ENCODE measurements at places on chromosomes 11 and 22.

DNA sequence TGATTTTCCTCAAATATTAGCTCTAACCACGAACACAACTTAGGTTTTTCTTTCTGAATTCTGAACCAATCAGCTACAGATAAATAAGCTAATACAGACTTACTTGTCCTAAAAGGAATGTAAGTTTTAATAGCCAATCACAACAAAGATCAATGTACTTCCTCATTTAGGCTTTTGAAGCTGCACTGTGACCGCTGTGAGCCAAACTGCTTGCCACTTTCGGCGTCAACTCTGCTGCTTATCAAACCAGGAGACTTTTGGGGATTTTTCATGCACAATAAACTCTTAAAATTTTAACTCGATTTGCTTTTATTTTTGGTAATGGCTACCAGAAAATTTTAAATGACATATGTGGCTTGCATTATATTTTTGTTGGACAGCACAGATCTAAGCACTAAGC, 92.5 kb downstream of the TMPRSS5 start:
- DNase-seq = no peak

DNA sequence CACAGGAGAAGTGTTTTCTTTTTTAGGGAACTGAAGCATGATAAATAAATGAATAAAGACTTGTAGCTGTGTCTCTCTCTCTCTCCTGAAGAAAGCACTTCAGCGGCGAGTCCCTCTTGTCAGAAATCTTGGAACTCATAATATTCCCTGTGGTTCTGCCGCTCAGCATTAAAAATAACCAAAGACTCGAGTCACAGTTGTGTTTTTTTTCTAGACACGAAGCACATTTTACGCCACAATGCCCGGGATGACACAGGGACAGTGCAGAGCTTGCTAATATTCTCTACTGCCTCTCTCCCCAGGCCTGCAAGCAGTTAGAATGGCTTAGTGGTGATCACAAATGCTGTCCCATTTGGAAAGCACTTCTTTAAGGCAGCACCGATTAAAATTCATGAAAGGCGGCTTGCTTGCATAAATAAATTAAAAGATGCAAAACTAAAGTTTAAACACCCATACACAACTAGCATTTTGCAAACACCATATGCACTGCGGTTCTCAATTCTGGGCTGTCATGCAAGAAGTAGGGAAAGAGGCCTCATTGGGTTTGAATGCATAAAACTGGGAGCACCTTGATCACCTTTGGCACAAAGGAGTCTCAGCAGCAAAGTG, 597.4 kb downstream of the SOX6 start:
- DNase-seq = no peak

DNA sequence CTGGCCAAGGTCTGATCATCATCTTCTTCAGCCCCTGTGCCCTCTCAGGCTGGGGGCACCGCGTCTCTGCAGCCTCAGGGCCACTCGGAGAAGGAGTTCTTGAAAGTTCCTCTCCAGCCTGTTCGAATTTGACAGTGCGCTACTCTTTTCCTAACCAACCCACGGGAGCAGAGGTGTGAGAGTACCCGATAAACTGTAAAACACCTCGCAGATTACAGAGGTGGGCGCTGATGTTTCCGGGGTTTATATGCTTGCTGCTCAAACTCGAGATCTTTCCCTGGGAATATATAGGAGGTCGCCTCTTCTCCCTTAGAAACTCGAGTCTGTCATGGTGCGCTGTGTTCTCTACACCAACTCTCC, 515 bp downstream of the CTR9 start:
- DNase-seq = no peak

DNA sequence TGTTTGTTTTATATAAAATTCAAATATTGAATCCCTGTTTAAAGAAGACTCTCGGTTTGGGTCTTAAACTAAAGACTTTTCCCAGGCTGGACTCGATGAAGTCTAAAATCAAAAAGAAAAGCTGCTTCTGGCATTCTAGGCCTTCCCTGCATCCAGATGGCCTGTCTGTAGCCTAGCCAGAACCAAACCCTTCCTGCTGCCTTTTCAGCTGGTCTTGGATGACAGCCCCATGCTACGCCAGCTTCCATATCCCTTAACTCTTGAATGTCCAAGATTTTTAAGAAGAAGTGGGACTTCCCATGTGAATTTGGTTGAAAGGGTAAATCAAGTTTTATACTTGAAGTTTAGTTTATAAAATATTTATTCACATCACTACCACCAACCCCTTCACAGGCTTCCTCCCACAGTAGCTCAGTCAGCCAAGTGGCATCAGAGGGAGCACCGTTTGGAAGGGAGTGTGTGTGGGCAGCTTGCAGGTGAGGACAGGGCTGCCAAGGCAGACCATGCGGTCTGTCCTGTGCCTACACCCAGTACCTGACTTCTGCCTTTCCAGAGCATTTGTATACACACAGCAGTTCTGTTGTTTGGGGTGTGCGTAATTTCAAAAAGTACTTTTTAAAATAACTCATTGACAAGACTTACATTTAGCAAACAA, 18.2 kb upstream of the PSMA1 start:
- no peak for DNase-seq

DNA sequence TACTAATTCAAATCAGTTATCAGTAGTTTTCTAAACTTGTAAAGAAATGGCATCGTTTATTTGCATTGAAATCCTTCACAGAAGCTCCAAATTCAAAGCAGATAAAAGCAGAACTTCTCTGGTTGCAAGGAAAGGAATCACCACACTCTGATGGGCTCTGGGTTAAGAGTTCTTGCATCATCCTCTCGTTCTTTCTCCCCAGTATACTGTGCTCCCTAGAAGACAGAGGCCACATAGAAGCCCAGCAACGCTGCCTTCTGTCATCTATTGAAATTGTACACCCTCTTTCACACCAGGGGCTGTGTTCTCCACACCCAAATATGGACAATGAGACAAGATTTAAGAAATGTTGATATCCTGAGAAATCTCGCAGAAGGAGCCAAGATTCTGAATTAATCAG, 29.3 kb downstream of the FAT3 start:
- DNase-seq = no peak

GRCh38 chr11:19800714-19801519, 88.3 kb downstream of the NAV2 start:
- DNase-seq = no peak

GRCh38 chr11:86671531-86672006, 847 bp downstream of the ME3 start:
- no peak for DNase-seq

DNA sequence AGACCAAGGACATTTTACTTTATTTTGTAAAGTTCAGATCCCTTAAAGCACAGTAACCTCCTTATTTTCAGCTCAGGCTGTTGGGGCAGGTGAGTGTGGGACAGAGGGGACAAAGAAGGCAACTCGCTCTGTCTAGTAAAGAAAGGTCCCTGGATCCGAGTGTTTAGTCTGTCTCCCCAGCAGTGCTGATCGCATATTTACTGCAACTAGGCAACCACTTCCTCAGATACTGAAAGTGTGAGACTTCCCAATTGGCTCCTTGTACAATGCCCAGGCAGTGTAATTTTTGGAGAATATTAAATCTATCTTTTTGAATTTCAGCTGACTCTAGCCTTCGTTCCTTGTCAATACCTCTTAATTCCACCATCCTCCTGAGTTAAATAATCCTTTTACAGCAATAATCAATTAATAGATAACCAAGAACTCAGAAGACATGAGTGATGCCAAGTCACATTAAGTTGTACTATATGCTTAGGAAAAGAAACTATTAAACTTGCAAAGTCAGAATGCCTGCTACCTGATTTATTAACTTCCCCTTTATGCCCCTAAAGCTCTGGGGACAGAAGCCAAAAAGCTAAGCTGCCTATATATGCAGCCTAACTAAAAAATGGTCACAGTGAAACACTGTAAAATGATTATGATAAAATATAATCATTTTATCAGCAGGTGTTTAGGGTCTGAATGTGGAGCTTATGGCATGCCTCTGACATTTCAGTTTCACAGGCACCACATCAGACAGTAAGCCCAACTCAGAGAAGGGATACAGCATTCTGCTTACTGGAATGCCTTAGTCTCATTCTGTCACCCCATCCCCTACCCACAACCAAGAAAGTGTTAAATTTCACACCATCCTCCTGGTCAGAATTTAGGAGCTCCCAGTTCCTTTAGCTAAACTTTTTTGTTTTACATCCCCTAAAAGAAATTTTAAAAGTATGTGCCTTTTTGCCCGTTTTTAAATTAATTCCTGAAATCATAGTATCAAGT, 138.7 kb downstream of the TRIM44 start:
- DNase-seq = no peak

DNA sequence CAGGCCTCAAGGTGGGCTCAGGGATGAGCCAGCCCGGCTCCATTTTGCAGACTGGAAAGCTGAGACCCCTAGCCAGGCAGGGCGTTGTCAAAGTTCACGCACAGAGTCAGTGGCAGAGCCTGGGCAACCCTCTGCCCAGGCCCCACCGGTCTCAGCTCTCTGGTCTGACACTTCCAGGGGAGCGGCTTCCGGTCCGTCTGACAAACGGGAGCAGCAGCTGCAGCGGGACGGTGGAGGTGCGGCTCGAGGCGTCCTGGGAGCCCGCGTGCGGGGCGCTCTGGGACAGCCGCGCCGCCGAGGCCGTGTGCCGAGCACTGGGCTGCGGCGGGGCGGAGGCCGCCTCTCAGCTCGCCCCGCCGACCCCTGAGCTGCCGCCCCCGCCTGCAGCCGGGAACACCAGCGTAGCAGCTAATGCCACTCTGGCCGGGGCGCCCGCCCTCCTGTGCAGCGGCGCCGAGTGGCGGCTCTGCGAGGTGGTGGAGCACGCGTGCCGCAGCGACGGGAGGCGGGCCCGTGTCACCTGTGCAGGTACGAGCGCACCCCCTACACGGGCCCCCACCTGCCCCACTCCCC, 36.0 kb downstream of the CD6 start:
- no peak for DNase-seq

GRCh38 chr11:9002920-9003572, 755 bp downstream of the NRIP3 start:
- DNase-seq = no peak

DNA sequence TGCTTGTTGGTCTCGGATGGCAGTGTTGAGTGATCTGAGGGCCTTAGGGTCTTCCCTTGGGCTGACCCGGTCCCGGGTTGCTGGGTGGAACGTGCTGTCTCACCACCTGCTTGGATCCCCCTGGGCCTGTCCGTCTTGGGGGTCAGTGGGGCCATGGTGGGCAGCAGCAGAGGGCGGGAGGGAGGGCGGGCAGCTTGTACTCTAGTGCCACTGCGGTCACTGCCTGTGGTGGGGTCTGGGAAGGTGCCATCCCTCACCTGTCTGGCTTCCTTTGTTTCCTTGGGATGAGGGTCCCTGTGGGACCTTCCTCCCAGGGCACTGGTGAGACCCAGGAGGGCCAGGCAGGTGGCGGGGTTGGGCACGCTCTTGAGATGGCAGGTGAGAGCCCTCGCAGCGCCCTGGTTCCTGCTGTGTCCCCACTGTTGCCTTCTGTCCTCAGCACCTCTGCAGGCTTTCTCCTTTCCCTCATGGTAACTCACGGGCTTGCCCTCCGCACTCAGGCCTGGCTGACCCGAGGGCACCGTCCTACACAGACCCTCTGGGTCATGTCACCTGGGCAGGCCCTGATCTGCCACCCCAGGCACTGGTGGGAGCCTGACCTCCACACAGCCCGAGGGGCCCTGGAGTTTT, 34.2 kb downstream of the TBC1D22A start:
- DNase-seq = no peak

- no peak for DNase-seq
Measured at GRCh38 chr11:12472401-12473005, 95.1 kb downstream of the PARVA start.
